ENCODE measurements at places on chromosomes 4 and X.

GRCh38 chr4:40192114-40193015 is 4.5 kb upstream of the RHOH start:
- no peak for DNase-seq

GRCh38 chr4:149493492-149493891 is 322.2 kb downstream of the IQCM start:
- DNase-seq = no peak

GRCh38 chr4:61545902-61546480 is 345.9 kb downstream of the ADGRL3 start:
- DNase-seq = no peak

DNA sequence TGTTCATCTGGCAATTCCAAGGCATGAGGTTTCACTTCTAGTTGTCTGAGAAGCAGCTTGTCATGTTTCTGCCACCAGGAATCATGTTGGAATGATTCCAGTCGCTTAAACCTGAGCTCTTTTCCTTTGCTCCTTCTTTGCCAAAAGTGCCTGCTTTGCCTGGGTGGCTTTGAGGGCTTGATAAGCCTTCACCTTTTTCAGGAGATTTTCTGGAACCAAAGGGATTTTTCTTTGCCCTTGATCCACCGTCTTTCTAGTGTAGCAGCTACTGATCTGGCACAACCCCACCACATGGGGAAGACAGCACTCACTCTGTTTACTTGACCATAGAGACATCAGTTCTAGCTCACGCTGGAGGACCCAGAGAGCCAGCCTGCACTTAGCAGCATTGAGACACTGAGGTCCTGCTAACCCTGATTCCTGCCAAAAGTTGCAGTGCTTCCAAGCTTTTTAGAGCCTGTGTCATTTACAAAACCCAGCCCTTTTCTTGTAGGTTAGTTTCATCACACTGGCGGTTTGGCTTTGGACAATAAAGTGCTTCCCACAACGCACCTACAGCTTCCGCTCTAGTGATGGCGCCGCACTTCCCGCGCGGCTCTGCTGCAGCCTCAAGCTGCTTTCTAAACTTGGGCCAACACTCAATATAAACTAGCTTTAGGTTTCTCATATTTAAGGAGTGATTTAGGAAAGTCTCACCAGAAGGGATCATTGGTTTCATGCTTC is 7.3 kb upstream of the CCNI start:
- DNase-seq = no peak

GRCh38 chr4:23930750-23931488 is 41.1 kb upstream of the PPARGC1A start:
- DNase-seq = no peak
